Fibroblast of gingiva (primary cell): ENCODE measurements at places on chromosomes 2 and 18.
A peak's percentile ranks its signal among the peaks of the same experiment; 100 is the strongest.

DNA sequence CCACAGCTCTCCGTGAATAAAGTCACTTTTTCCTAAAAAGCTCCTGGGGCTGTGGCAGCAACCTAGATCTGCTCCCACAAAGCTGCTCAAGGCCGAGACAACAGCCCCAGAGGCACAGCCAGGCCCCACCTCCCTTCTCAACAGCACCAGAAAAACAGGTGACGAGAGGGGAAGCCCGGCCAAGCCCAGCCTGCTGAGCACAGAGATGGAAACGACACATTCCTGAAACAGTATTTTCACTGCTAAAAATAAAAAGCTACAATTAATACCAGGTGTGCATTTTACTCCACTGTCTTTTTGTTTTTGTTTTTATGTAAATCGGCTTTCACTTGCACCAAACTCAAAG, 199.3 kb downstream of the HDAC4 start:
- DNase-seq: peak; percentile 34

- peak; percentile 55 for DNase-seq
These were observed 86.6 kb downstream of the ASB1 start for GRCh38 chr2:238513346-238513745.

DNA sequence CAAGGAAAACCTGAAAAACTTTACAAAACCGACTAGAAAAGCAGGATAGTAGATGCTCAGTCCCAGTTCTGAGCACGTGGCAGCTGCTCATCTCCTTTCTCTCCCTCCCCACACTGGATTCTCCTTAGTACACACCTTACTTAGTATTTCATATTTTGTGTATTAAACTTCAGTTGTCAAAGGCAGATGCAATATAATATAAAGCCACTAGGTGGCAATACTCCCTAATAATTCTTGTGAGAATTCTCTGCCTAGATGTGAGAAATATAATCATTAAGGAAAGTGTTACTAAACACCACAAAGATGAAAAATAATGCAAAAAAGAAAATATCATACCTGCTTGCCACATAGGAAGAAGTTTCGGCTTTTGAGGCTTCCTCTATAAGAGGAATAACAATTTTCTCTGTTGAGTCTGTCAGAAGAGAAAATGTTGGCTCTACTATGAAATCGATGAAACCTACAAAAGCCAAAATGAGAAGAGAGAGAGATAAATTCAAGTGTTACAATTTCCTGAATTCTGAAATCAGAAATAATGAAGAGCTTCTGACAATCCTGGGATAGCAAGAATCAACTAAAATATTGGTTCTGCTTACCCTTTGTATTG, 200.6 kb downstream of the PPP1R1C start:
- peak; percentile 19 for DNase-seq

DNA sequence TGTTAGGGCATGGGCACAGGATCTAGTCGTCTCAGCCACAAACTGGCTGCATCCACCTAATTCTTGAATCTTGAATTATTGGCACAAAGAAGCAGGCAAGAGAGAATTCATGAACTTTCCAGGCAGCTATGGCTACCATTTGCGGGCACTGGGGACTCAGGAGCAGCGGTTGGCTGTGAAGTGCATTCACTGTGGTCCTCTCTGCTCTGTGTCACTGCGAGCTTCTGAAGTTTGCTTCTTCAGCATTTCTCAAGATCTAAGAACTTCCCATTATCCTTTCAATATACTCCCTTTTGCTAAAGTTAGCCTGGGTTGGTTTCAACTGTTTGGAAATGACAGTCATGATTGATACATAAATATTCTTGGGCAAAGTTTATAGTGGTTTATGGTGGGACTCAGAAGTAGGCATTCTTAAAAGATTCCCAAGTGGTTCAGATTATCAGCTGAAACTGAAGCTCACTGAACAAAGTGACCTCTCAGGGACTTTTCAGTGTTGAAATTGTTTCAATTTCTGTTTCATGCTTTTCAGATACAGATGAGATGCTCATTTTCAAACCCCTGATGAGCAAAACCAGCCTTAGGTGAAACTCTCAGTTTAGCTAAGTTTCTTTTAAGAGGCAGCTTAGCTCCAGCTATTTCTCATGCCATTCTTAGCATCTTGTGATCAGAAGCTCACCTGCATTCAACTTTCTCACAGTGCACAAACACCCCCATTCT, 1258.3 kb upstream of the GYPC start:
- DNase-seq: no peak

DNA sequence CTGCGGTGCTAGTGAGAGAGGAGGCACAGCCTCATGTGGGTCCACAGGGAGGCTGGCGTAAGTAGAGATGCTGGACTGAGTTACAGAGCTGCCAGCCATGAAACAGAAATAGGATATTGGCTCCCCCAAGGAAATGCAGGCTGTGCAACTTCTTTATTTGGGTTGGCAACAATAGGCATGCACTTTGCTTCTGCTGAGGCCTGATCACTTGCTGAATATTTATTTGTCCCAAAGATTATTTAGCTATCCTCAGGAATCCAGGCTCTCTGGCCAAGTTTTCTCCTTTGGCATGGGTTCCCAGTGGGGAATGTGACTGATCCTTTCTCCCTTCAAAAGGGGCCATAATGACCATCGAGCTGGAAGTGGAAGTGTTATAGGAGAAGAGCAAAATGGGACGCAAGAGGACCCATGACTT, 60.0 kb downstream of the MAPK4 start:
- peak; percentile 53 for DNase-seq

- DNase-seq: peak; percentile 53
These were observed 980 bp upstream of the PDE6D start for GRCh38 chr2:231781798-231782726.

DNA sequence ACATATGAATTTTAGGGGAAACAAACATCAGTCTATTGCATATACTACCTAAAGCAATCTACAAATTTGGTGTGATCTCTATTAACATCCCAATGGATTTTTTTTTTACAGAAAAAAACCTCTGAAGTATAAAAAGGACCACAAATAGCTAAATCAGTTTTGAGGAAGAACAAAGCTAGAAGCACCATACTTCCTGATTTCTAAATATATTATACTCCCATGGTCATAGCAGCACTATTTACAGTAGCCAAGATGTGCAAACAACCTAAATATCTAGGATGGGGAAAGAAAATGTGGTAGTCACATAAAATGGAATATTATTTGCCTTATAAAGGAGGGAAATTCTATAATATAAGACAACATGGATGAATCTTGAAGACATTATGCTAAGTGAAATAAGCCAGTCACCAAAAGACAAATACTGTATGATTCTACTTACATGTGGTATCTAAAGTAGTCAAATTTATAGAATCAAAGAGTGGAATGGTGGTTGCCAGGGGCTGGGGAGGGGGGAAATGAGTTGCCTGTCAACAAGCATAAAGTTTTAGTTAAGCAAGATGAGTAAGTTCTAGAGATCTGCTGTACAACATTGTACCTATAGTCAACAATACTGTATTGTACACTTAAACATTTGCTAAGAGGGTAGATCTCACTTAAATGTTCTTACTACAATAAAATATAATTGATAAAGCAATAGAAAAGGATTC, 17.6 kb upstream of the CASP8 start:
- DNase-seq: no peak

DNA sequence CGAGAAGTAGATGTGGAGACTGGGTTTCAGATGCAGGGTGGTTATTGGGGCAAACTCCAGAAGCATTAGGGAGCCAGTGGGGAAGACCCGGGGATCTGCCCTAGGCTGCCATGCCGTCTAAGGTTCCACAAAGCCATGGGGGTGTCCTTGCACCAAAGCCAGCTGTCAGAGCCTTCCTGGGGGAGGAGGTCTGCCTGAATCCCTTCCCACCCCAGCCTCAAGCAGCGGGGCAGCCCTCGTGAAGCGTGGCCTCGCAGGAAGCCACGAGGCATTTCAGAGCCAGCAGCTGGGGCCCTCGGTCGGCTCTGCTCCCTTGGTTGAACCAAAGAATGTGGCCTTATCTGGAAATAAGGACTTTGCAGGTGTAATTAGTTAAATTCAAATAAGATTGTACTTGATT, 51.2 kb upstream of the UBE2F start:
- DNase-seq: no peak

DNA sequence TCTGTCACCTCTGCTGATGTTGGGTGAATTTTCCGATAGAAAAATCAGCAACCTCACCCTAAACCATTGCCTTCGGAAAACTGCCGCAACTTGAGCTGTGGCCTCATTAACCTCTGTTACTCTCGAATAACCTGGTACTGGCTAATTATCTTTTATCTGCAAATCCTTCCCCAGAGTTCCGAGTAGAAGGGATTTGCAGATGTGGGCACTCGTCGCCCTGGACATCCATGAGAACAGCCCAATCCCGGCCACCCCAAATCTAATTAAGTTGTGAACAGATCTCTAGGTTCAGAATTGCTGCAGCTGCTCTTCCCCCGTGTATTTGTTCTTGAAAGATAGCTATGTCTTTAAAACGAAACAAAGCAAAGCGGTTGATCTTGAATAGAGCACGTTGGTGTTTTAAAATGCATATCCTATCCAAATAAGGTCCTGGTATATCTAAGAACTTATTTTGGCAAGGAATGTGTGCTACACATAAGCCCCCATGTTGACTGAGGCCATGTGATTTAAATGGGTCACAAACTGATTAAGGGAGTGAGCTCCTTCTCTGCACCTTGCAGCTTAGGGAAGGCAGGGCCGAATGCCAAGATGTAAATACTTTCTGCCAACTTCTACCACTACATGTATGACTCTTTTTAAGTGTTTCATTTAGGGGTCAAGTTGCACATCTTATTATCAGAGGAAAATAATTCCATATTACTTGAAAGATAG, 88.2 kb downstream of the MTCL1 start:
- no peak for DNase-seq

- DNase-seq: peak; percentile 61
These were observed 32.7 kb downstream of the SPIRE1 start for GRCh38 chr18:12625241-12625640.

DNA sequence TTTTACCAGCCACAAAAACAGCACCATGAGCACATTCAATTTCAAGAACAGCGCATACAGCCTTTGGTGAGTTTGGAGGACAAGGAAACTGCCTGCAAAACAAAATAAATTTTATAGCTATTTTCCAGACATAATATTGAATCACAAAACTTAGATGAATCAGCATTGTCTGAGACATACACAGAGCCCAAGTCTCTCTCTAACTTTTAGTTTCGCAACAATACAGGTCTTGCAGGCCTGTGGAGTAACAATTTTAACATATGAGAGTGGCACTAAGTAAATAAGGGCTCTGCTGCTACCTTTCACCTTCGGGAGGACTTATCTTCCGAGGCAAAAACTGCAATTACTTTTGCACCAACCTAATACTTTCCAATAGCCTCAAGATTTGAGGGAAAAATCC, 56.1 kb upstream of the PEX13 start:
- peak; percentile 48 for DNase-seq

GRCh38 chr18:8536922-8537321, 72.3 kb upstream of the RAB12 start:
- no peak for DNase-seq

GRCh38 chr18:74456017-74456348, 1.1 kb downstream of the DIPK1C start:
- DNase-seq: no peak

DNA sequence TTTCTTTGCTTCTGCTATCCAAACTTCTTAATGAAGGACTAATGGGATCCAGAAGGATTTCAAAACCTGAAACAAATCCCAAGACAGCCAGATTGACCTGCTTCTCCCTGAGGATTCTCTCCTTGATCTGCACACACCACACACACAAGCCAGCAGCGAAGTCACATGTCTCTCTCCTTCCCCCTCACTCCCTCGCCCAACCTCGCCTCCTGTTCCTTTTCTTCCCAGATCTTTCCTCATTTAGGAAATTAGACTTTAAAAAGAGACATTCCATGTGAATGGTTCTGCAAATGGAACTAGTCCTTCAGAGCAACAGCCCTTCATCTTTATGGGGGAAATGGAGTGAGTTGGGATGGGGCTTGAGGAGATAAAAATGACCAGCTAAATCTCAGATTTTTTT, 639.1 kb upstream of the SETBP1 start:
- DNase-seq: no peak

GRCh38 chr2:149205143-149205542, 125.2 kb upstream of the LYPD6 start:
- DNase-seq: no peak

DNA sequence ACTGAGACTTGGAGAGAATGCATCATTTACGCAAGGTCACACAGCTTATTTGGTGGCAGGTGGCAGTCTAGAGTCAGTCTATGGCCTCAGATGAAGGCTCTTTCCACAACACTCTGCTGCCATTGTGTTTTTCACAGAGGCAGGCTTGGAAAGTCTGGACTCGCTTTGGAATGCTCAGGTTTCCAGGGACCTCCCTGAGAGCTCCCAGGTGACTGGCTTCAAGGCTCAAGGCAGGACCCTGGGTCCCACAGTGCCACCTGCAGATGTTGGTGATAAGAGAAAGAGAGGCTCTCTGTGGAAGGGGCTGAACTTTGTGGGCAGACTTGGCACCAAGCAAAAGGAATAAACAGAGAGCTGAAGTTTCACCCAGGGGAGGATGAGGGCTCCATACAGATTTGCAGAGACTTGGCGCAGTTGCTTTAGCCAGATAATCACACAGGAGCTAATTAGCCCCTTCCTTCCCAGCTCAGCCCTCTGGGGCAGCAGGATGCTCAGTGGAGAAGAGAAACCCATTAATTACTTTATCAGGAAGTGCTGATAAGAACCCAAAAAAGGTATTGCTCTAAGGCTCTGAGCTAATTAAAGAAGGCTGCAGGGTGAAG, 103.5 kb downstream of the LBH start:
- DNase-seq: no peak

GRCh38 chr2:20173064-20173463, 51.9 kb downstream of the SDC1 start:
- DNase-seq: no peak

DNA sequence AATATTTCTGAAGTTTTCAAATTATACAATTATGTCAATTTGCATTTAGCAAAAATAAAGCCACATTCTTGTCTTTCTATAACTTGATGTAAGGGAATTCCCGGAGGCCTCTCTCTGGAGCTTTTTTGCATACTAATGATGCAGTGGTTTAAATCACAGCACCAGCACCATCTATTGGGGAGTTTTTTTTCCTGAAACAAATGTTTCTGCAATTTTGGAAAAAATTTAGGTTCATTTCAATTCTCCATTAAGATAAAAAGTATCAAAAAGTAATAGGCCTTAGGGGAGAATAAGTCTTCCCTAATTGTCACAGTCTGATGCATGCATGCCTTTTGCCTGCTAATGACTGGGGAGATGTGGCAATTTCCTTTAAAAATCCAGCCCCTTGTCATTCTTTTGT, 13.5 kb downstream of the CBLN2 start:
- DNase-seq: peak; percentile 6

GRCh38 chr18:55819448-55819847, 231.5 kb upstream of the TCF4 start:
- no peak for DNase-seq
